Spleen (tissue), 13 donors: ENCODE measurements at places on chromosomes 11 and 22. TPM values are rescaled to one million over a fixed set of nuclear protein-coding genes. Genes with fewer than 3 reads are reported as not detected.

GRCh38 chr11:36061471-36061870 lies 117.6 kb downstream of the LDLRAD3 start:
- DNase-seq: no peak

DNA sequence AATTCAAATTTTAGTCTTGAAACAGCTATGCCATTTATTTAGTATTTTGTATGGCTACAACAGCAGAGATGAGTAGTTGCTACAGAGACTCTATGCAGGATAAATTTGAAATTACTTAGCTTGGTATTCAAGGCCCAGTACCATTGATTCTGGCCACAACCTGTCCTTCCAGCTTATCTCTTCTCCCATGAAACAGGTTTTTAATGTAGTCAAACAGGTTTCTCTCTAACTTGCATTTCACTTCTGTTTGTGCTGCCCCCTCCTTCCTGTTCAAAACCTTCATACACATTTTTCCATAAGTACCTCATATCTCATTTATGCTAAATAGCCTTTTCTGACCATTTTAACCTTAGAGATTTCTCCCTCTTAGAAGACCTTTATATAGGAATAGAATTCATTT lies 3.3 kb downstream of the USP47 start:
- DNase-seq: no peak

DNA sequence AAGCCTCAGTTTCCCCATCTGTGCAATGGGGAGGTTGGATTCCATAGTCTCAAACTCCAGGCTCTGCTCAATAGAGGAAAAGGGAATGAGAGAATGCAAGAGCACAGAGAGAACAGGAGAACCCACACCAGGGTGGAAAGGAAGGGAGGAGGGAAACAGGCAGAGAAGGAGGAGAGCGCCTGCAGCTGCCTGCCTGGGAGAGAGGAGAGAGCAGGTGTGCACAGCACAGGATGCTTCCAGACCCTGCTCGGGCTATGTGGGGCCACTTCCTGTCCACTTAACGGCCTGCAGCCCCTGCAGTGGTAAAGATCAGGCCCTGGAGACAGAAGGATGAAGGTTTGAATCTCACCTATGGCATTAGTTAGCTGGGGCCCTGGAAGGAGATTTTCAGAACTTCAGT lies 12.3 kb downstream of the LRRC32 start:
- DNase-seq: peak; percentile 40

DNA sequence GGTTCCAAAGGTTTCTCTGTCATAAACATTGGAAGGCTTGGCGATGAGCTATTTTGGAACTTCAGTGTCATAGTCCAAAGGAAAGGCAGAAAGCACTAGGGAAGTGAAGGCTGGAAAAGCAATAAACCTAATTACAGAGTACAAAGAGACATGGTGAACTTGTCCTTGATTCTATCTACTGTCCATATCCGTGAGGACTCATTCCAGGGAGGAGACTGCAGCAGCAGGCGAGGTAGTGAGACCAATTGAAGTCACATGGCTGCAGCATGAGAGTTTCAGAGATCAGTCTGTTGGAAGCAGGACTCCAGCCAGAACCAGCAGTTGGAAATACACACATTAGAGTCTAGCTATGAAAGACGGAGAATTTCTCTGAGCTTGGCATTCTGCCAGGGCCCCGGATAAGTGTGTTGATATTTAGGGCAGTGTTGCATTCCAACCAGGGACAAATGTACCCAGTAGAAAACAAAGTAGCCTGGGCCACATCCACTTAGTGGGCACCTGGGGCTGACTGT lies 54.1 kb upstream of the ARHGAP42 start:
- no peak for DNase-seq

DNA sequence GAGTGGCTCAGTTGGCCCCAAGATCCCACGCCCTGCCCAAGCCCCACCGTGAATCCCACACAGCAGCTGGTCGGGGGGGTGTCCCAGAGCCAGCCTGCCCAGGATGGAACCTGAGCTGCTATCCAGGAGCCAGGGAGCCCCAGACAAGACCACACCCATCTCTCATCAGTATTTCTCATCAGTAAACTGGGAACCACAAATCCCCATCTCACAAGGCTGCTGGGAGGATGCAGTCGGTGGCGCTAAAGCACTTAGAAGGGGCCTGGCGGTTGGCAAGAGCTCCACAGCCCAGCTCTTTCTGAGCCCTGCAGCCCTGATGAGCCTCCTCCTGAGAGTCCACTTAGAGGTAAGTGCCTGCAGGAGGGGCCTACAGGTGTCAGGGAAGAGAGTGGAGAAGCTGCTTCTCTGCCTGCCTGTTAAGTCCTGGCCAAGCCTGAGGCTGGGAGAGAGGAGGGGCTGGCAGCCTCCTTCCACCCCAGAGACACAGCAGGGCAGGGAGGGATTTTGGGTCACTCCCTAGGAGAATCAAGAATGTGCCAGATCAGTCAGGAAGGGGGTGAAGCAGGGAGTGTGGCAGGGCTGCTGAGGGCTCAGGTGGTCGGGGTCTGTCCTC lies 6.1 kb downstream of the FADS3 start:
- no peak for DNase-seq

DNA sequence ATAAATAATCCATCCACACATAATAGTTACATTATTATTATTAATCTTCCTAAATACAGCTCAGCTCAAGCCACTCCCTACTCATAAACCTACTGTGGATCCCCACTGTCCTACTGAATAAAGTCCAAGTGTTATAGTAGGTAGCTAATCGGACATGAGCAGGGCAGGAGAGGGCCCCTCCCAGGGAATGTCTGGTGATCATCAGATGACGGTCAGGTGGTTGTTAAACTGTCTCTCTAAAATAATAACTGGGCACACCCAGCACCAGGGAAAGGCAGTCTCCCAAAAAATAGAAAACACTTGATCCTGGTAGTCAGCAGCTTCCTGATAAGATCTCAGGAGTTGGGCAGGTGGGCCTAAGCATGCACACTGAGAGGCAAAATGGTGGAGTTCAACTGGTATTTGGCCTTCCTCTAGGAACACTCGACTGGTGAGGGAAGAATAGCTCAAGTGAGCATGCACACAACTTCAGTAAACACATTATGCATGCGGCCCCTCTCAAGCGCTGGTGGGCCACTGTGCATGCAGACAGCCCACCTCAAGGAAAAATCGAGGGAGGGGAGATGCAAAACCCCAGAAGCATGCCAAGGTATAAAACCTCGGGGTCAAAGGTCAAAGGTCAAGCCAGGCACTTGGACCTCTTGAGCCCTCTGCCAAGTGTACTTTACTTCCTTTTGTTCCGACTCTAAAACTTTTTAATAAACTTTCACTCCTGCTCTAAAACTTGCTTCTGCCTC lies 65.0 kb downstream of the LRRC32 start:
- no peak for DNase-seq

The KBTBD3 gene
- 15.9 TPM for total RNA-seq

The MS4A4A gene
- 34.0 TPM for total RNA-seq

GRCh38 chr11:45141171-45141570 lies 5.3 kb upstream of the PRDM11 start:
- DNase-seq: no peak

GRCh38 chr22:17110791-17111550 lies 10.2 kb downstream of the TMEM121B start:
- DNase-seq: peak; percentile 66

The KCNJ11 gene
- total RNA-seq: 3.3 TPM

DNA sequence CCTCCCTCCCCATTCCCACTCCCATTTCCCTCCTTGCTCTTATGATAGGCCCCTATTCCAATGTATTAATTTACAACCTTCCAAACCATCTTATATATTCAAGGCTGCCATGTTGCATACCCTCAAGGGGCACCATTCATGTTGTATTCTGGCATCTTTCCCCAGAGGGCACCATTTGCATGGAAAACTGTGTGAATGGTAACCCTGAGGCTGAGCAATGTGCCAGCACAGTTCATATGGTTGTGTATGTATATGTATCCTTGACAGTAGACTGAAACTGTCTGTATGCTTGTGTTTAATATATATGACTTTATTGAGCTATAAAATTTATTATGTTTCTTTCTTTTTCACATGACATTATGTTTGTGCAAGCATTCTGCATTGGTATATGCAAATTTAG lies 7.3 kb downstream of the RASSF10 start:
- DNase-seq: no peak

GRCh38 chr11:130403271-130403804 lies 25.1 kb downstream of the ADAMTS8 start:
- no peak for DNase-seq
